ENCODE measurements at places on chromosomes 13 and 19.

DNA sequence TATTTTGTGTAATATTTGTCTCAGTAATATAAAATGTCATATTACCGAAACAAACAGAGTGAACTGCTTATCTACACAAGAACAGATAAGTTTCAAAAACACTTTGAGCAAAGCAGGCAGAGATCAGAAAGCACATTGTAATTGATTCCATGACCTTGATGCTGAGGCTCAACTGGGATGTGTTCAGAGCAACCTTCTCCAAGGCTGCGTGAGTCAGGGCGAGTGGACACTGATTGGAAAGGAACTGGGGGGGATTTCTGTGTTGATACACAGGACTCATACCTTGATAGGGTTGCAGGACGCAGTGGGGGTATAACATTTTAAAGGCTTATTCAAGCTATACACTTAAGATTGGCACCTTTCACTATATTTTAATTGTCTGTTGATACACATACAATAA is 1136.3 kb downstream of the UQCRFS1 start:
- no peak for DNase-seq

- no peak for DNase-seq
Observed at GRCh38 chr19:43148233-43148632, 38.1 kb downstream of the PSG5 start.

DNA sequence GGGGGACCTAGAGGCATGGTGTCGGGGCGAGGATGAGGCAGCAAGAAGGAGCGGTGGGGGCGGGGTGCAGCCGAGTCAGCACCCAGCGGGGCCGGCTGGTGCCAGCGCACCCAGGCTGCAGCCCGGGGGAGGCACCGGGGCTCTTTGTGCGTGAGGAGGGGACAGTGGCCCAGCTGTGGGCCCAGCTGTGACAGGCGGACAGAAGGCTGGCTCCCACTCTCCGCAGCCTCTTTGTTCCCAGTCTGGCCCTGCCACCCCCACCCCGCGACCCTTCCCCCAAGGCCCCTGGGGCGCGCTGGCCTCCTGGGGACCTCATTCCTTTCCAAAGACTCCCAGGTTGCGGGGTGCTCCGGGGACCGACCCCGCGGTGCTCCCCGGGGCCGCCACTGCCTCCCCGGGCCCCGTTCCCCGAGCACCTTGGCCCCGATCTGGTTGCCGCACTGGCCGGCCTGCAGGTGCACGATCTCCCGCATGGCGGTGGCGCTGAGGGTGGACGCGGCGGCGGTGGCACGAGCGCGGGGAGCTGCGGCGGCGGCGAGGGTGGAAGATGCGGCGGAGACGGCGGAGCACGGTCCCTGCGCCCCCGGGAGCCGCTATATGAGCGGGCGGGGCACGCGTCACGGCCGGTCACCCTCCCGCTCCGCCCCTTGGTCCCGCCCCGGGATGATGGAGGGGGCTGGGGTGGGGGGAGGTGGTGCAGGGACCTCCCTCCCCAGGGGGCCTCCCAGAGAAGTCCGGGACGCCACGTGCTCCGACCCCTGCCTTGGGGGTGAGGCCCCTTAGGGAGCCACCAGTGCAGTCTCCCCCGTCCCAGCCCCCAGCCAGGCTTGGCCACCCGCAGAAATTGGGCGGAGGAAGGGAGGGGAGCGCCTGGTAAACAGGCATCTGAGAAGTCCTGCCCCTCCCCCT is at the start of gene TUBB4A:
Gene TUBB4A, minus strand, starts transcription at position 570 of the 909 bp plus-strand sequence. Its CDS starts 97 bp downstream, at position 473.
- DNase-seq: no peak

DNA sequence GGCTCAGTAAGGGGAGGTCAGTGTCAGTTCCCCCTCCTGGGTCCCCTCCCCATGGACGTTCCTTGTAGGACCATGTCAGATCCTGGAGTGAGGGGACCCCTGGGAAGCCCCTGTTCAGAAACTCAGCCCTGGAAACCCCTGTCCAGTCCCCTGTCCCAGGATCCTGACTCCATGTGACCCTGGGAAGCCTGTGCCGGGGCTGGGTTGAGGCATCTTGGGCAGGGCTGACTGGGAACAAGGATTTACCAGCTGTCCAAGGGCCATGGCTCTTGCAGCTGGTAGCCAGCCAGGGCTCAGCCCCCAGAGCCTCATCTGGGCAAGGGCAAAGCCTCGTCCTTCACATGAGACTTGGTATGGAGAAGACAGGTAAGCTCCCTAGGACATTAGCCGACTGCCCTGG is 25.1 kb downstream of the CEACAM4 start:
- no peak for DNase-seq

DNA sequence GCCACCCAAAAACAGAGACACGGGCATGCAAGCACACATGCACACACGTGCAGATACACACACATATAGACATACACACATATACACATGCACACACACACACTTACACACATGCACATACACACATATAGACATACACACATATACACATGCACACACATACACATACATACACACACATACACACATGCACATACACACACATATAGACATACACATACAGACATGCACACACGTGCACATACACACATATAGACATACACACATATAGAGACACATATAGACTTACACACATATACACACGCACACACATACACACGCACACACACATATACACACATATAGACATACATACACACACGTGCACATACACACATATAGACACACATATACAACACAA is 92.1 kb downstream of the GADD45B start:
- no peak for DNase-seq

DNA sequence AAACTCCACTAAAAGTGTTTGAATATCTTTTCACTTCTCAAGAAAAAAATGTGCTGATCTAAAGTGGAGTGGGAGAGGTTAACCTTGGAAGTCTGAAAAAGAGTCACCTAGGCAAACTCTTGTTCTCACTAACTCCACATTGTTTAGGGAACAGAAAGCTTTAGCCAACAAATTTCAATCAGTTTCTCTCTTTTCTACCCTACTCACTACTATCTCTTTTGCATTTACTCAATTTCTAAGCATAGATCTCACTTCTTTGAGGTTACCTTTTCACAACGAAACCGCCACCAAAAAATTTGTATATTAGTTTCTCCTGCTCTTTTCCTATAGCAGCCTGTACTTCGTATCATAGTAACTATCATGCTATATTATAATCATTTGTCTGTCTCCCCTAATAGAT is 6.3 kb downstream of the NHLRC3 start:
- no peak for DNase-seq

Data from activated T-helper 1 cell treated with Interleukin-2 at 50 U/mL for 16 hours (primary cell).